ENCODE measurements at places on chromosomes 1 and 21.

- DNase-seq, result no peak
Measured at GRCh38 chr1:59549903-59550302, 253.0 kb downstream of the FGGY start.

DNA sequence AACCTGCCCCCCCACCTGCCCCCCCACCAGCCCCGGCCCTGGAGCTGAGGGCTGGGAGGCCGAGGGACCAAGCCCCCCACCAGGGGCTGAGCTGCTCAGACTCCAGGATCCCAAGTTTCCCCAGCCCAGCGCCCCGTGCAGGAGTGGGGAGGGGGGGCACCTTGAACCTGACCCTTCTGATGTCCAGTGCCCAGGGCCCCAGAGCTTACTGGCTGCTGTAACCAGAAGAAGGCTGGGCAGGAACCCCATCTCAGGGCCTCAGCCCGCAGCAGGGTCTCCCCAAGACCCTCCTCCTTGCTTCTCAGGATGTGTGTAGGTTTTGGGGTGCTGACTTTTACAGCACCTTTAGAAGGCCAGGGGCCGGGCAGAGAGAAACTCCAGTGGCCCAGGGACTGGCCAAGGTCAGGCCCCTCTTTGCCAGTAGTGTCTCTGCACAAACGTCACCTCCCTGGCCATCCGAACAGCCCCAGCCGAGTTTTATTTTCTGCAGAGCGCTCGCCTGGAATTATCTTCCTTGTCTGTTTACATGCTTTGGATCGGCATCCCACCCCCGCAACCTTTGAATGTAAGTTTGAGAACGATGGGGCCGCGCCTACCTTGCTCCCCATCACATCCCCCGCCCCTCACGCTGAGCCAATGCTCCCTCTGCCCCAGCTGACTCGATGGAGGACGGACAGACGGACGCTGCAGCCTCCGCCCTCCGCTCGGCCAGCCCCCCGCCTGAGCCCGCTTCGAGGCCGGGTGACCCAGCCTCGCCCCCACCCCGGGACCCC is 70.1 kb upstream of the CASZ1 start:
- no peak for DNase-seq

DNA sequence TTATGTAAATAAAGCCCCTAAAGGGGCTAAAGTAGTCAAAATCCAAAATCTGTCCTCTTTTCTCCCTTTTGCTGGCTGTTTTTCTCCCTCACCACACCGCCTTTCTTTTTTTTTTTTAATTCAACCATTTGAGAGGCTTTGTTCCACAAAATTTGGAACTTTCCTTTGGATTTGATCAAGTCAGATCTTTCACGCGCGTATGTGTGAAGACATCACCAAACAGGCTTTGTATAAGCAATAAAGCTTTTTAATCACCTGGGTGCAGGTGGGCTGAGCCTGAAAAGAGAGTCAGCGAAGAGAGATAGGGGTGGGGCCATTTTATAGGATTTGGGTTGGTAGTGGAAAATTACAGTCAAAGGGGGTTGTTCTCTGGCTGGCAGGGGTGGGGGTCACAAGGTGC is 5.3 kb upstream of the HPDL start:
- no peak for DNase-seq

DNA sequence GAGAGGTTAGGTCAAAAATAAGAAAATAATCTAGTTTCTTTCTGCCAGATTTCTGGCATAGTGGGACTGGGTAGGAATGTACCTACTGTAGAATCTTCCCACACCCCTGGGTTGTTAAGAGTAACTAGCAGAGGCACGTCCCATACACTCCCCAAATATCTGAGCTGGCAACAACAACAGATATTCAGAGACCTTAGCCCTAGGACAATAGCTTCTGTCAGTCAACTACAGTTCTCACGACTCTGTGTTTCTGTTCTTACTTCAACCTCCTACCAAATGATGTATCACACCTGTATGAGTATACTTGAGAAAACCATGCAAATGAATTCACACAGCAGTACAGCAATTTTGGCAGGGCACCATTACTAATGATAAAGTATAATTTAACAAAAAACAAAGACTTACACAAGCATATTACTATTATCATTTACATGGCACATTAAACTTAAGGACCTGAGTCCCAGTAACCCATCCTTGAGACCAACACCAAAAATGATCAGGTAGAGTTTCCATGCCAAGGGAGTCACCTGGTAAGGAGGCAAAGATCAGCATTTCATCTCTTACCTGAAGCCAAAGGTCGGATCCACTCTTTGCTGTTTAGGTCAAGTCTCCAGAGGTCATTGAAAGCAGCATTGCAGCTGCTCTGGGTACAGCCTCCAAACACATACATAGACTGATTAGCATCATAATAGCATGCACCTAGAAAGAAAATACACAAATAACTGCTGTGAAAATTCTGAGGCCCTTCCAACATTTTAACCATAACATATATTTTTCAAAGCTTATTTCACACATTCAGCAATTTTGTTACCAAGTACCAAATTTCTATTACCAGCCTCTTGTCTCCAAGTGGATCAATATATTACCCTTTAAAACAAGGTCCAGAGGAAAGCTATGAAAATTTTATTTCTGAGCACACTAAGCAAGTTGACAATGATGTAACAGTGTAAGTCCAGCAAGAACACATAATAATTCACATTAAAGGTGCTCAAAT is 57.5 kb upstream of the CPLANE2 start:
- DNase-seq, result no peak

- no peak for DNase-seq
Measured at GRCh38 chr1:201144701-201145100, 9.6 kb downstream of the TMEM9 start.

DNA sequence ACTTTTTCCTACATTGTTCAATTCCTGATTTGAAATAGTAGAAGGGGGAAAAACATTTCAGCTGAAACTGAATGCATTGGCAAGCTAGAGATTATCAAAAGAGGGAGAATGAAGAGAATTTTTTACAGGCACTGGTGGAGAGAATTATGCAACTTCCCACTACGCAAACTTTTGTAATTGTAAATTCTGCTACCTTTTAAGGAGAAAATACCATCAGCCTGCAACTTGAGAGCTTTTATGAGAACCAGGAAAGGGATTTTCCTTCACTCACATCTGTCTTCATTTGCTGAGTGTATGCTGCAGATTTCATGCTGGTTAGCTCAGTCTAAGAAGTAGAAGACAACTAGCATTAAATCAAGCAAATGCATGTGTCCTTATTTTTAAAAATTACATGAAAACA is 43.7 kb downstream of the ADAMTS1 start:
- no peak for DNase-seq

GRCh38 chr1:159247266-159247665 is 42.6 kb downstream of the ACKR1 start:
- no peak for DNase-seq

DNA sequence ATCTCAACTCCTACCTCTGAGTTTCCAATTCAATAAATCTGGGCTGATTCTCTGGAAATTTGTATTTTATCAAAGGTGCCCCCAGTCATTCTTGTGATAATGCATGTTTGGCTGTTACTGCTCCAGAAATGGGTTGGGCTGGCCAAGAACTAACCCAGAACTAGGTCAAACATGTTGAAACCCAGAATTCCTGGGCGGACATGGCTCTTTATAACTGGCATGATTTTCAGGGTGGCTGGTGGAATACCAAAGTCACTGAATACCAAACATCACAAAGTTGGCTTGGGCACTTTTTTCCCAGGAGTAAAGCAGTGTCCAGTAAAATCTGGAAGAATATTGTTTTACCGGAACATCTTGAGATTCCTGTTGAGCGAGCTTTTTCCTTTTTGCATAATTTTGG is 89.4 kb upstream of the S1PR1 start:
- DNase-seq, result no peak

GRCh38 chr1:152014943-152015342 is 21.3 kb upstream of the S100A10 start:
- no peak for DNase-seq

GRCh38 chr1:243233908-243234307 is 21.2 kb downstream of the CEP170 start:
- no peak for DNase-seq

- no peak for DNase-seq
Measured at GRCh38 chr1:242187171-242187570, 188.3 kb upstream of the MAP1LC3C start.

DNA sequence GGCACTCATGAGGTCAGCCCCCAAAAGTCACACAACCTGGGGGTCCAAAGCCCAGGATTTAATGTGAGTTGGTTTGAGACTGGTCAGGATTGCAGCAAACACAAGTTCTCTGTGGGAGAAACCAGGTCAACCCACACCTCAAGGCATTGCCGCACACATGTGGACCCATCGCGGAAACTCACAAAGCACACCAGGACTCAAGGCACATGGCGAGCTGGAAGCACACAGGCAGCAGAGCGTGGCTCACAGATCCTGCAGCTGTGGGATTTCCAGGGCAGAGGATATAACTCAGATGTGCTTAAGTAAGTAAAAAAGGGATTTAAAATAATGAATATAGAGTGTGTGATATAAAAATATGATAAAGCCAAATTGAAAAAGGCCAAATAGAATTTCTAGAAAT is 51.6 kb upstream of the ADARB1 start:
- DNase-seq, result no peak

GRCh38 chr1:97739596-97740103 is 181.2 kb downstream of the DPYD start:
- no peak for DNase-seq

DNA sequence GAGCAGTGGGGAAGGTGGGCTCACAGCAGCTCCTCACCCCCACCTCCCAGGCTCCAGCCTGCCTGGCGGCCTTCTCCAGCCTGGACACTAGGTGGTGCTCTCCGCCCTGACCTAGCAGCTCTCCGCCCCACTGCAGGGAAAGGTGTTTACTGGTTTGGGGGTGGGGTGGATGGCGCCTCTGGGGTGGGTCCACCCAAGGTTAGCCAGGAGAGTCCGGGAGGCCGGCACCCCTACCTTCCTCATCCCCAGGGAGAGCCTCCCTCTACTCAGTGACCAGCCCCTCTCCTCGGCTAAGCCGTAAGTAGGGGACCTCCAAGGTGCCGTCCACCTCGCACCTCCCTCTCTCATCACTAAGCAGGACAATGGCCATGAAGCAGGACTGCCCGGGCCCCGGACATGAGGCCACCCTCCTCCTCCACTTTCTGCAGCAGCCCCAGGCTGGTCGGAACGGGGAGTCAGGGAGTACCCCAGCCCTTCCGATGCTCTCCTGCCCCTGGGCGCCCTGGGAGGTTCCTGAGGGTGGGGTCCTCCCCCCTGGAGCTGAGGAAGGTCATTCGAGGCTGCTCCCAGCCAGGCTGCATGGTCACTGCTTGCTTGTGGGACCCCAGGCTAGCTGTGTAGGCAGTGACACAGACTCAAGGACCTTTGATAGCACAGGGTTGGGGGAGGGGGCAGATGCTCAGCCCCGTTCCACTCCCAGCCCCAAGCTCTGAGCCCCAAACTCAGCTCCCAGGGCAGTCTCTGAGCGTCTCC is 101.4 kb upstream of the VAMP3 start:
- peak; percentile 77 for DNase-seq

DNA sequence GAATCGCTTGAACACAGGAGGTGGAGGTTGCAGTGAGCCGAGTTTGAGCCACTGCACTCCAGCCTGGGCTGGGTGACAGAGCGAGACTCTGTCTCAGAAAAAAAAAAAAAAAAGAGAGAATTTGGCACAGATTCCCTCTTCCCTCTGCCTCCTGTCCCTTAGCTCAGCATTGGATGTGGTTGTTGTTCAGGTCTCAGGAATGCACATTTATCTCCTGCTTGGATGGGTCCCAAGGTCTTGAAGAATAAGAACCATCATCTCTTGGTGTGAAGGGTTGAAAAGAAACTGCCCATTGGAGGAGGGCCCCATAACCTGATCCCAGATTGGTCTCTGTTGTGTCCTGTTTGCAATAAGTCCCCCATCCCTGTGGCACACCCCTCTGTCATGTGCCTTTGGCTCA is 34.9 kb downstream of the UBIAD1 start:
- DNase-seq, result no peak

DNA sequence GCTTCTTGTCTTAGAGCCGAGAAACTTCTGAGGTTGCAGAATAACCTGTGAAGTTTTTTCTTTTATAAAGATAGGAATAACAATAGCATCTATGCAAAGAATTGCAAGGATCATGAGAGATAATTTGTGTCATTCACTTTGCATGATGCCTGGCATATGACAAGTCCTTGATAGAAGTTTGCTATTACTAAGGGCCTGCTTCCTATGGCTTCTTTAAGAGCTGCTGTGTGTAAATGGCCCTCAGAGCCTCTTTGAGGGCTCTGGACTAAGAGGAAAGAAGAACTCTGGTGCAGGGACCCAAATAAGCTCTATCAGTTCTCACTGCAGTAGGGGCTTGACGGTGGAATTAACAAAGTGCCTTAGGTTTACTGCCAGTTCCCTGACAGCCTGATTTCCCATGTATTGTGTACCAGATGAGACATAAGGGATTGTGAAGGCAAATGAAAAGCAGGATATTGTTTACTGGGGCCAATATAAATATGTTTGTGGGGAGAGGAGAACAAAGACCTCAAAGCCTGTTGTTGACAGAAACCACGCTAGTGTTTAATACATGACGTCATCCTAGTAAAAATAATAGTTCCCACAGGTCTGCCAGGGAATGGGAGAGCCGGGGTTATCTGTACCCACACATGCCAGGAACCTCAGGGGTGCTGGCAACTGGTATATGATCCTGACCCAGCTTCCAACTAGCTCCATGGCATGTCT is 131.2 kb upstream of the UBE2U start:
- DNase-seq, result no peak

DNA sequence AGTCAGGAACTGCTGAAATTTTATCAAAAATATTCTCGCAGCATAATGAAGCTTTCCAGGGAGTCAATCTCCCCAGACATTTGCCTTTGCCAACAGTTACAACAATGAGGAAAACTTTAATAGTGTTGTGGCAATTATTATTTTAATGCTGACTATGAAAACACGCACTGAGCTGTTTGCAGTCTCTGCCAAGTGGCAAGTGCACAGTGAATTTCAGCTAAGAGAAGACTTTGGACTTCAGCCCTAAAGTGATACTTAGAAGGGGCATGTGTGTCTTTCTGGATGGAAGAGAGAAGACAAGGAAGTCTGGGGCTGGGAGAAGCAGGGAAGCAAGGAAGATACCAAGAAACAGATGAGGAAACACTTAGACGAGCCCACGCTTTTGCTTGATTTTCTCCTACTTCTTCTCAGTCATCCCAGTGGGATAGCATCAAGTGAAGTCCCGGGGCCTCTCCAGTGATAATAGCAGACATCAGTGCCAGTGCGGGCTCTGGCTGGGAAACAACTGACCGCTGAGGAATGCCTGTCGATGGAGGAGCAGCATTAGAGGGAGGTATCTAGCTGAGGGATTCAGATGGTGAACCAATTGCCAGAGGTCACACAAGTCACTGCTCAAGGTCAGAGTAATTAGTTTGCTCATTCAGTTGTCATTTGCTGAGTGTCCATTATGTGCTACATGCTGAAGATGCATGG is 196.3 kb downstream of the TTLL7 start:
- no peak for DNase-seq

GRCh38 chr1:146012703-146013558 is 8.6 kb downstream of the HJV start:
- peak; percentile 34 for DNase-seq

- no peak for DNase-seq
Measured at GRCh38 chr1:43890815-43891214, 42.8 kb upstream of the ARTN start.
